COLO829 (cell line): ENCODE measurements at places on chromosomes 3 and 15.

- no peak for DNase-seq
These were observed 29.8 kb upstream of the RHCG start for GRCh38 chr15:89526181-89526580.

DNA sequence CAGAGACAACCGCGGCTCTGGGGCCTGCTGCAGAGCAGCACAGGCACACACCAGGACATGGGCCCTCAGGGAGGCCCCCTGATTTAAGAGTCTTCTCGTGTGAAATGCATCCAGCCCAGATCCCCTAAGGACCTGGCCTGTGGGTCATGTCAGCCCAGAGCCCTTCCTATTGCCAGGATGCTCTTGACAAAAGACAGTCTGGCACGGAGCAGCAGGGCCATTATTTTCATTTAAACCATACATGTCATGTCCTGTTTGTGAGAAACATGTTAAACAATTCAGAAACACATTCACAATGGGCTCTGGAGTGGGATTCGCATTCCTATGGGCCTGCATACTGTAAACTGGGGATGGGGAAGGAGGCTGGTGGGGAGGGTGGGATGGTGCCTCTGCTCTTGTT is 367.4 kb upstream of the WNT5A start:
- DNase-seq = no peak

- no peak for DNase-seq
These were observed 41.6 kb downstream of the ATP2B2 start for GRCh38 chr3:10463533-10464434.

- no peak for DNase-seq
These were observed 19.9 kb downstream of the KPNA4 start for GRCh38 chr3:160545504-160545871.

DNA sequence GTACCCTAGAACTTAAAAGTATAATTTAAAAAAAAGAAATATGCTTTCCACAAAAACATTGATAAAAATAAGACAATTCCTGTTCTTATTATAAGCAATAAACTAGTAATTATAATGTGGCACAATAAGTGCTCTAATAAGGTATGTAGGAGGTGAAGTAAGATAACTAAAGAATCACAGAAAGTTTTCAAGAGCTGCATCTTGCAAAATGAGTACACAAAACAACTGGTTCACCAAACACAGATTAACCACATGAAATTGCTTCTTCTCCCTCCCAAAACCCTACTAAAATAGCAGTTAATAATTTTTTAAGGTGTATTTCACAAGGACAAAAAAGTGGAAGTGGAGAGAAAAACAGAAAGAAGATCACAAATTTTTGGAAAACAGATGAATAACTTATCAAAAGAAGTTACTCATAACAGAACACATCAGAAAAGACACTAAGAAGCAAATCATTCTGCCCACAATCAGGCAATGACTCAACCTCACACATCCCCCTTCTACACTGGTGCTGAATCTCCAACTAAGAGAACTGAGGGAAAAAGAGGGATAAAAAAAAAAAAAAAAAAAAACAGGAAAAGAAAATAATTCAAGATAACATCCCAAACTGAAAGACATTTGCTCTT is 64.2 kb downstream of the TBC1D5 start:
- DNase-seq = peak; percentile 40

GRCh38 chr15:65957451-65957850 is 88.2 kb downstream of the RAB11A start:
- no peak for DNase-seq
